ENCODE measurements at places on chromosomes 12 and 14. TPM values are rescaled to one million over a fixed set of nuclear protein-coding genes. Genes with fewer than 3 reads are reported as not detected.
A peak's percentile ranks its signal among the peaks of the same experiment; 100 is the strongest.

TRHDE gene
- 3.4 TPM for total RNA-seq

EDDM3A gene
- not detected for total RNA-seq

SLC25A47 gene
- not detected for total RNA-seq

KRT74 gene
- total RNA-seq: 2.9 TPM

DNA sequence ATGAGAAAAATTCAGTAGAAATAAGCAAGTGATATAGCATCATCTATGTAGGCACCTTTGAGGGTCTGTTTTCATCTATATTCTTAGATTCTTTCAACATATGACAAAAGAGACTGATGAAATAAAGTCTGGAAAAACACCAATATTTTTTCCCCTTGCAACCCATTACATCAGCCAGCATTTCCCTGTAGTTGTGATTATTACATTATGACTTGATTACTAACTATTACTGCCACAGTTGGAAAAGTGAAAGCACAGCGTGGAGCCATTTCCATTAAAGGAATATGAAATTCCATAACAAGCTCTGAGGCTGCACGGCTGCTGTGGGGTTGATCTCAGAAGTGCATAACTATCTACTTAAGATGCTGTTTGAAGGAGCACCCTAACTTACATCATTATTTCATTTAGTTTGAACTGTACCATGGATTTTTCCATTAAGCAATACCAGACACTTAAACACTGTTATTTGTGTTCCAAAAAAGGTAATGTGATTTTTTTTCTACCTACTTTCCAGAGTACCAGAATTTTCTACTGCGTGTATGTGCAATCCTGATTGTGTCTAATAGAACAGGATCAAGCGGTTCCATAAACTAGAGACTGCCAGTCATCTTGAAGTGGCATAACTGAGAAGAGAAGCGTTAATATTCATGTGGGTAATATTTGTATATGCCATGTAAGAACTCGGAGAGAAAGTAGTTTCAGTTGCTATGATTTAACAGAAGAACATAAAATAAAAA is 405.5 kb downstream of the MDGA2 start:
- no peaks in the 10 kb centered on the region for H3K36me3 ChIP-seq
- H3K4me3 ChIP-seq: no peak overlapping the region
- DNase-seq: no peak
- H3K4me1 ChIP-seq: no peaks in the 10 kb centered on the region
- no peak overlapping the region for H3K27ac ChIP-seq

DNA sequence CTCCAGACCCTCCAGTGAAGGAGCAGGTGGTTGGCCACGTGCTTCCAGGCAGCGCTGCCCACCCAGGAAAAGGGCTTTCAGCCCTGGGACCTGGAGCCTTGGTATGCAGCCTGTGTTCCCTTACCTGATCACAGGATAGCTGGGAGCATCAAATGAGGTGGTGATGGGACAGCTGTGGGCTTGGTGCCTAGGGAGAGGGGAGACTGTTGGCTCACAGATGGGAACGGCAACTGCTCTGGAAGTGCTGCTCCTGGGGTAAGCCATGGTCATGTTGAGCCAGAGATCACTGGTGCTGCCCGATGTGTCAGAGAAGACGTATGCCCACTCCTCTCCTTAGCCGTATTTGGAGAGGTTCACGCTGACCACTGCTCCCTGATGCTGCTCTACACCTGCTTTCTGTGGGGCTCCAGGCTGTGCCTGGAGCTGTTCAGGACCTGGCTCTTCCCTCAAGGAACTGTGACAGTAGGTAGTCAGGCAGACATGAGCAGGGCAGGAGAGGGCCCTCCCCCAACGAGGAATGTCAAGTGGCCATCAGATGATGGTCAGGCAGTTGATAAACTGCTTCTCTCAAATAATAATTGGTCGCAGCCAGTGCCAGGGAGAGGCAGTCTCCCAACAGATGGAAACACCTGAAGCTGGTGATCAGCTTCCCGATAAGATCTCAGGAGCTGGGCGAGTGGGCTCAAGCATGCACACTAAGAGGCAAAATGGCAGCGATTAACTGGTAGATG is 2.8 kb upstream of the CYP46A1 start:
- no peaks in the 10 kb centered on the region for H3K27me3 ChIP-seq
- no peak overlapping the region for H3K4me3 ChIP-seq
- no peaks in the 10 kb centered on the region for H3K36me3 ChIP-seq
- peaks cover 23% of the 10 kb centered on the region for H3K4me1 ChIP-seq
- DNase-seq: no peak

DNA sequence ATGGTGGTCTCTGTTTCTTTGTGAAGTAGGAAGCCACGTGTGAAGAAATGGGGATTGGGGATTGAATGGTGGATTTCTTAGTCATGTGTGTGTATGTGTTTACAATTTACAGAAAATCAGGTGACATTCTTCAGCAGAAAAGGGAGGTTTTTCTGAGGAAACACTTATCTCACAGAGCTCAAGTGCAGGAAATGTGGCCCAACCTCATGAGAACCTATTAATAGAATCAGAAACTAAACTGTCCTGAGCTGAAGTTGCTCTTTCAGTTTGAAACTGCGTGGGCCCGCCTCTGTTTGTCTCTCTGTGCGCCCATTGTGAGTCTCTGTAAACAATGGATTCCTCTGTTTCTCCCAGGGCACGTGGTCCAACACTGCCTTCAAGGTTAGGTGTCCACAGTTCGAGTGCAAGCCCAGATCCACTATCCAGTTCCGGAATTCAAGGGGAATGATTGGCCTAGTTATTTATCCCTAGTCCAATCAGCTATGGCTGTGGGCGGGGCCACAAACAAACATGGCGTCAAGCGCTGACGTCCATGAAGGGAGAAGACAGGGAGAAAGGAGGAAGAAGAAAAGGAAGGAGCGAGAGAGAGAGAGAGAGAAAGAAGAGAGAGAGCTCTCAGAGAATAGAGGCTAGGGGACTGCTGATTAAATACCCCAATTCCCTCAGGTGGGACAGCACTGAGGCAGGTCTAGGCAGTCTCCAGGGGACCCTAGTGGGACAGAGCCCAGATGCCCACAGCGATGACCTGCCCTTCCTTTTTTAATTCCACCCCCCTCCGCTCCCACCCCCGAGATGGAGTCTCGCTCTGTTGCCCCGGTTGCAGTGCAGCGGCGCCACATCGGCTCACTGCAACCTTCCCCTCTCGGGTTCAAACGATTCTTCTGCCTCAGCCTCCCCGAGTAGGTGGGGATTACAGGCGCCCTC is 31.4 kb upstream of the C12orf76 start:
- H3K4me3 ChIP-seq: peak overlapping the region; percentile 9
- H3K27ac ChIP-seq: no peak overlapping the region
- H3K4me1 ChIP-seq: no peaks in the 10 kb centered on the region
- no peaks in the 10 kb centered on the region for H3K36me3 ChIP-seq
- peak; percentile 59 for DNase-seq

- no peak for DNase-seq
- peak overlapping the region; percentile 74 for H3K4me3 ChIP-seq
- H3K36me3 ChIP-seq: peaks cover 4% of the 10 kb centered on the region
These were observed 1.7 kb upstream of the TNS2 start for GRCh38 chr12:53048033-53048779.

DNA sequence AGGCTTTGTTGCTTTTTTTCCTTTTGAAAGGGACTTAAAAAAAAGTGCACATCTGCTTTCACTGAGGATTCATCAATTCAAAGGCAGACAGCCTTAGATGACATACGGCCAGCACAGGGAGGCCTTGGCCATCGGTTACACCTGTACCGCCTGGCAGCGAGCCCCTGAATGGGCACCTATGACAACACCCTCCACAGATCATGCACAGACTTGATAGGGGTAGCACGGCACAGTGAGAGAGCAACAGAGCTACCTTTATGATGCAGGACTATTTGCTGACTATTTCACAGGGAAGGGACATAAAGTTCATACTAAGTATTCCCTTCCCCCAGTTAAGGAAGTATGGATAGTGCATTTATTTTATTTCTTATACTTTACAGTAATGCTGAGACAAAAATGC is 137.9 kb upstream of the ARID2 start:
- no peak overlapping the region for H3K27ac ChIP-seq
- H3K27me3 ChIP-seq: no peaks in the 10 kb centered on the region
- no peak overlapping the region for H3K4me3 ChIP-seq
- H3K36me3 ChIP-seq: no peaks in the 10 kb centered on the region
- no peak for DNase-seq

DNA sequence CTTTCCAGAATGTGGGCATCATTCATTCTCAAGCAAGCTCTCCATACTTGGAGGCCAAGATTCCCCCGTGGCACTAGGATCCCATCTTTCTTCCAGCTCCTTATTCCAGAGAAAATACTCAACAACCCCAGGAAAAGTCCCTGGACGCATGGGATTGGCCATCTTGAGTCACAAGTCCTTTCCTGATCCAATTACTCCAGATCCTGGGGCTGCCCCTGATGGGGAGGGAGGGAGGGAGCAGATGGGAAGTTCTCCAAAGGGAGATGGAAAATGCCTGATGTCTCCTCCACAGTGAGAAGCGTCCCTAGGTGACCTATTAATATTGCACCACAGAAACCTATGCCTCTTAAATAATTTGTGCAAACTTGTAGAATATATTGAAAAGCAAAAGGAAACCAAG is 12.4 kb upstream of the KCNK13 start:
- DNase-seq: no peak
- no peaks in the 10 kb centered on the region for H3K36me3 ChIP-seq
- no peak overlapping the region for H3K4me3 ChIP-seq
- H3K4me1 ChIP-seq: no peaks in the 10 kb centered on the region
- no peak overlapping the region for H3K27ac ChIP-seq

GRCh38 chr12:82361461-82361915 is 3.2 kb downstream of the METTL25 start:
- no peak overlapping the region for H3K4me3 ChIP-seq
- H3K4me1 ChIP-seq: peaks cover 29% of the 10 kb centered on the region
- H3K27me3 ChIP-seq: no peaks in the 10 kb centered on the region
- no peaks in the 10 kb centered on the region for H3K36me3 ChIP-seq
- no peak for DNase-seq
- H3K27ac ChIP-seq: no peak overlapping the region

- H3K36me3 ChIP-seq: no peaks in the 10 kb centered on the region
- H3K27ac ChIP-seq: no peak overlapping the region
- no peak overlapping the region for H3K4me3 ChIP-seq
- H3K27me3 ChIP-seq: no peaks in the 10 kb centered on the region
- H3K4me1 ChIP-seq: no peaks in the 10 kb centered on the region
These were observed 31.7 kb downstream of the GRIP1 start for GRCh38 chr12:66647034-66647691.

DNA sequence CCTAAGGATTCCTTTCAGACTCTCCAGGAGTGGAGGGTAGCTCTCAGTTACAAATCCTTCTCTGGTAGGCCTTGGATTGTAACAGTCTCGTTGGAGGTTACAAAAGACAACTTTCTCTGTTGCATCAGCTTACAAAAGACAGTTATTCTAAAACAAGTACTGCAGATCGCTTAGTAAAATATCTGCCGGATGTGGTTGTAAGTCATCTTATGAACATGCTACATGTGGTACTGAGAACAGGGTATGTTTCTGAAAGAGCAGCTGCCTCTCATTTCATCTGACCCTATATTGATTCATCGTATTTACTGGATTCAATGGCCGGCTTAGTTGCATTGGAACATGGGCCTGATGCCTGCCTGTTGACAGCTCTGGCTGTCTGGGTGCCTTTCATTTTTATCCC is 157.4 kb downstream of the PTCSC3 start:
- no peak for DNase-seq
- H3K27me3 ChIP-seq: no peaks in the 10 kb centered on the region
- H3K27ac ChIP-seq: no peak overlapping the region
- H3K4me1 ChIP-seq: no peaks in the 10 kb centered on the region
- H3K36me3 ChIP-seq: no peaks in the 10 kb centered on the region

DNA sequence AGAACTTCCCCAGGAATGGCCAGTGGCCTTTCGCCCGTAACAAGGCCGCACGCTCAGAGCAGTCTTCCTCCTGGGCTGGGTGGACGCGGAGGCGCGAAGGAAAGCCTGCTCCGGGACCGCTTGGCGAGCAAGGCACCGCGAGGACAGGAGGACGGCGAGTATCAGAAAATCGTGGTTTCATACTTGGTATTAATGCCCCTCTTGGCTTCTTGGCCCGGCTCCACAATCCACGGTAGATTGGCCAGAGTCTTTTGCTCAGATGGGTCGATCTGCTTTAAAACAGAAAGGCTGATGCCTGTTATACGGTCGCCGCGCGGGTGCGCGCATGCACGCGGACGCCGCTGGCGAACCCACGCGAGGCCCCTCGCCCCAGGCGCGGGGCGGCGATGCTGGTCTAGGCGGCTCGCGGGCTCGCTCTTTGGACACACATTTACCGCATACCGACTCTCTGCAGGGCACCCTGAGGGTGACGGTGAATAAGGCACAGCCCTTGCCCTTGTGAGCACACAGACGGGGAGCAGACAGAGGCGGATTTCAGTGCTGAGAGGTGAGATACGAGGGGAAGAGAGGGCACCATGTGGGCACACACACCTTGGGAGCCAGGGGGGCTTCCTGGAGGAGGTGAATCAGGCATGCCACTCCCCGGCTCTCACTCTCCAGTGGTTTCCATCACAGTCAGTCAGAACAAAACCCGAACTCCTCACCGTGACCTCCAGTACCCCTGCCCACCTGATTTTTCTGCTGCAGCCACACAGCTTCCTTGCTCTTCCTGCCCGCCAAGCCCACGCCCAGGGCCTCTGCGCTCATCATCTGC is 100.7 kb downstream of the APAF1 start:
- H3K4me1 ChIP-seq: no peaks in the 10 kb centered on the region
- H3K27me3 ChIP-seq: no peaks in the 10 kb centered on the region
- H3K27ac ChIP-seq: no peak overlapping the region
- no peaks in the 10 kb centered on the region for H3K36me3 ChIP-seq

DNA sequence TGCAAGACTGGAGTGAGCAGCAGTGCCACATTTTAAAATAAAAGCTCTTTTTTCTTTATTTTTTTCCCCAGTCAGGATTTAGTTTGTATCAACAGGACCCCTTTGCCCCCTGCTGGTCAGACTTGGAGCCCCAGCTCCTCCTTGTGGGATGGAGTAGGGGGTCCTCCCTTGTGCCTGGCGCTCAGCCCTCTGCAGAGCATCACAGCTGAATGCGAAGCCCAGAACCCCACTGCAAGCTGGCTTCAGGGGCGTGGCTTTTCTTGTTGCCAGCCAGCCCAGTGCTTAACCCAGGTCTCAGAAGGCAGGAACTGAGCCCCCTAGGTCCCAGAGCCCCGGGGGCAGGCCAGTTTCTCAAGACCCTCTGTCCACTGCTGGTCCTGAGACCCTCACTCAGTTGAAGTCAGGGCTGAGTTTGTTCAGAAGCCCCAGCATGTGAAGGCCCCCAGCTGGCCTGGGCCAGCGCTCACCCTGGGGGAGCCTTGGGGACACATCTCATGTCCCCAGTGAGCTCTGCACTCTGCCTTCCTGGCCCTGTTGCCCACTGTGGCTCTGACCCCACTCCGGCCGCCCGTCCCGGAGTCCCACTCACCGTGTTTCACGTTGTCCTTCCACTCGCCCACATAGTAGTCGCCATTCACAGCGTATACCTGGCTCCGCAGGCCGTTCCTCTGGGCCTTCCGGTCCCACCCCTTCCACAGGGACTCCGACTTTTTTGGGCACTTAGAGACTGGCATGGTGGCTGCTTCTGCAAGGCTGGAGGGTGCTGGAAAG is 519 bp downstream of the MORN3 start:
- no peak for DNase-seq
- H3K27ac ChIP-seq: no peak overlapping the region
- H3K4me3 ChIP-seq: no peak overlapping the region
- H3K36me3 ChIP-seq: no peaks in the 10 kb centered on the region
- H3K4me1 ChIP-seq: no peaks in the 10 kb centered on the region

- H3K4me3 ChIP-seq: no peak overlapping the region
- H3K4me1 ChIP-seq: no peaks in the 10 kb centered on the region
- no peaks in the 10 kb centered on the region for H3K36me3 ChIP-seq
- no peak overlapping the region for H3K27ac ChIP-seq
These were observed 76.7 kb upstream of the ELK3 start for GRCh38 chr12:96117460-96117859.

Data from right atrium auricular region (tissue), 2 donors.